ENCODE measurements at places on chromosomes 5 and 9.

- no peak for DNase-seq
Observed at GRCh38 chr9:13446286-13446937, 166.9 kb upstream of the MPDZ start.

DNA sequence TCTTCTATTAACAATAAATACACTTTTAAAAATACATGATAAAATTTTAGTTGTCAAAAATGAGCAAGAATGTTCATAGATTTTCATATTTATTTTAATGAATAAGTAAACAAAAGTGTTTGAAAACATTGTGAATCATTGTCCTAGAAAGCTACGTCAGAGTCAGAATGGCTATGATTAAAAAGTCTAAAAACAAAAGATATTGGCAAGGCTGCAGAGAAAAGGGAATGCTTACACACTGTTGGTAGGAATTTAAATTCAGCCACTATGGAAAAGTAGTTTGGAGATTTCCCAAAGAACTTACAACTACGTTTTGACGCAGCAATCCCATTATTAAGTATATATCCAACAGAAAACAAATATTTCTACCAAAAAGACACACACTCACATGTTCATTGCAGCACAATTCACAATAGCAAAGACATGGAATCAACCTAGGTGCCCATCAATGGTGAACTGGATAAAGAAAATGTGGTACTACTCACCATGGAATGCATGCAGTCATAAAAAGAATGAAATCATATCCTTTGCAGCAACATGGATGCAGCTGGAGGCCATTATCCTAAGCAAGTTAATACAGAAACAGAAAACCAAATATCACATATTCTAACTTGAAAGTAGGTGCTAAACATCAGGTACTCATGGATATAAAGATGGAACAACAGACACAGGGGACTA lies 49.2 kb upstream of the FBXL17 start:
- no peak for DNase-seq

- no peak for DNase-seq
Observed at GRCh38 chr5:53002491-53002890, 13.3 kb downstream of the ITGA2 start.

- DNase-seq: no peak
Observed at GRCh38 chr5:172160506-172160905, 27.5 kb downstream of the STK10 start.

DNA sequence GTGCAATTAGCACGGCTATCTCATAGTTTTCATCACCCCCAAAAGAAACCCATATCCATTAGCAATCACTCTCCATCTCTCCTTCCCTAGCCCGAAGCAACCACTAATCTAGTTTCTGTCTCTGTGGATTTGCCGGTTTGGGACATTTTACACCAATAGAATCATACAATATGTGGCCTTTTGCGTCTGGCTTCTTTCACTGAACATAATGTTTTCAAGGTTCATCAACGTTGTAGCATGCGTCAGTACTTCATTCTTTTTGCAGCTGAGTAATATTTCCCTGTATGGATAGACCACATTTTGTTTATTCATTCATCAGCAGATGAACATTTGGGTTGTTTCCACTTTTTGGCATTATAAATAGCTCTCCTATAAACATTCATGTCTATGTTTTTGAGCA lies 75.4 kb upstream of the TBC1D2 start:
- no peak for DNase-seq

DNA sequence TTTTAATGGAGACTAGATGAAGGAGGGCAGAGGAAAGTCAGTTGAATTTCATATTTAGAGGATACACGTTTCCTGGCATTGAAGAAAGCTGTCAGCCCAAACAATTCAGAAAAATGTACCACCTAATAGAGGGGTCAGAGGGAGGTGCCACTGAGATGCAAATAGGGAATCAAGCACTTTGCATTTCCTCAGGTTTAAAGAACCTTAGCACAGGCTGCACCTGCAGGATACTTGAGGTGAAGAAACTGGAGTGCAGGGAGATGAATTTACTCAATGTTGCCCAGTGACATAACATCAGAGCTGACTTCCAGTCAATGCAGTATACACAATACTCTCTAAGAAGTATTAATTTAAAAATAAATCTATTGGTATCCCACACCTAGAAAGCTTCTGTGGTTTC lies 67.0 kb upstream of the MAST4 start:
- no peak for DNase-seq

DNA sequence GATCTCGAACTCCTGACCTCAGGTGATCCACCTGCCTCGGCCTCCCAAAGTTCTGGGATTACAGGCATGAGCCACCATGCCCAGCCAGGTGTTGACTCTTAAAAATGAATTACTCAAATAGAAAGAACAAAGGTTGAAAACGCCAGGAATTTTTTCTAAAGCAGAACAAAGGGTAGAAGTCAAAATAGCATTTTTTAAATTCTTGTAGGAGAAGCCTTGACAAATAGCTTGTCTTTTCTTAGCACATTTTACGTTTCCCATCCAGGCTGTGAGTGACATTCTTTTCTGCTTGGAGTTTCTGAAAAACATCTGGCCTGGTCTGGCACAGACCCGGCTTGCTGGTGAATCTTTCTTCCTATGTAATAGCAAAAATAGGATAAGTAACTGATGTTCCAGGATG lies 169.4 kb upstream of the ZNF462 start:
- no peak for DNase-seq

DNA sequence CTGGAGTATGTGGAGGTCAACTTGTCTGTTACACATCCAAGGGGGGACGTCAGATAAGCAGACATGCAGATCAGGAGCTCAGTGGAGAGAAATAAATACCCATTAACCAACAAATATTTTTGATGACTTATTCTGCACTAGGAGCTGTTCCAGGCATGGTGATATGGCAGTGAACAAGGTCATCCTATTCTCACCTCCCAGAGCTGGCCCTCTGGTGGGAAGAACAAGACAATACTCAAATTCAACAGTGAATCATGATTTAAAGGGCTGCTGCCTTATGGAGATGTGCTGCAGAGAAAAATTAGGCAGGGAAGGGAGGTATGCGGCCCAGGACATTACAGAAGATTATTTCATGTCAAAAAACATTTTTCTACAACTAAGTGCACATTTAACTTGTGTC lies 36.5 kb downstream of the SYK start:
- no peak for DNase-seq

DNA sequence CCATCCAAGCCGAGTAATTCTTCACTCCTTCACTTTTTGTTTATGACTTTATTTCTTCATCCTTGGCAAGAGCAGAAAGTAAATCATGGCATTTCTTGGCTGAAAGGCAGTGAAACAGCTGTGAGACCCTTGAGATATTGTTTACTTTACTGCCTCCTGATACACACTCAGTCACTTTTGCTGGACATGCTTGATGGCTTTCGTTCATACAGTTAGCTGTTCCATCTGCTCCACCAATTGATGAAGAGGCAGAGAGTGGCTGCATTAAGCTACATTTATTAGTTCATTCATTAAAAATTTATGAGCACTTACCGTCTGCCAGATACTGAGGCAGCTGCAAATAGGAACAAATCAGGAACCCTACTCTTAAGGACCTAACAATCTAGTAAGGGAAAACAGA lies 184.4 kb upstream of the OR13F1 start:
- DNase-seq: no peak

DNA sequence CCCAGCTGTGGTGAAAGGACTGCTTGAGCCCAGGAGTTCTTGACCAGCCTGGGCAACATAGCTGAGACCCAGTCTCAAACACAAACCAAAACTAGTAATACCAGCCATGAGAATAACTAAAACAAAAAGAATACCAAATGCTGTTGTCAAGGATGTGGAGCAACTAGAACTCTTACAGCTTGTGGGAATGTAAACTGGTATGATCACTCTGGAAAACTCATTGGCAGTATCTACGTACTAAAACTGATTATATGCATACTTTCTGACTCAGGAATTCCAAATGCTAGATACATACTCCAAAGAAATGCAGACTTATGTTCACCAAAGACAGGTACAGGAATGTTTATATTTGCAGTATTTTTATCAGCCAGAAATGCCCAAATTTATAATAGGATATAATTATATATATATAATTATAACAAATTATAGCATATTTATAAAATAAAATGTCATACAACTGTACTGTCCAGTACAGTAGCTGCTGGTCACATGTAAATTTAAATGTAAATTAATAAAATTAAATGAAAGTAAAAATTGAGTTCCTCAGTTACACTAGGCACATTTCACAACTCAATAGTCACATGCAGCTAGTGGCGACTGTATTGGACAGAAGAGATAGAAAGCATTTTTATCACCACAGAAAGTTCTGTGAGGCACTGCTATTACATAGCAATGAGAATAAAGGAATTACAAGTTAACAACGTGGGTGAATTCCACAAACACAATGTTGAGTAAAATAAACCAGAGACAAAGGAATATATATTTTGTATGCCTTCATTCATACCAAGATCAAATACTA lies 118.5 kb downstream of the GNAQ start:
- no peak for DNase-seq

- no peak for DNase-seq
Observed at GRCh38 chr9:103458826-103459225, 463.7 kb downstream of the CYLC2 start.

GRCh38 chr9:28503573-28503972 lies 930.3 kb upstream of the C9orf72 start:
- no peak for DNase-seq

GRCh38 chr9:89278551-89278950 lies 32.4 kb upstream of the CKS2 start:
- no peak for DNase-seq

DNA sequence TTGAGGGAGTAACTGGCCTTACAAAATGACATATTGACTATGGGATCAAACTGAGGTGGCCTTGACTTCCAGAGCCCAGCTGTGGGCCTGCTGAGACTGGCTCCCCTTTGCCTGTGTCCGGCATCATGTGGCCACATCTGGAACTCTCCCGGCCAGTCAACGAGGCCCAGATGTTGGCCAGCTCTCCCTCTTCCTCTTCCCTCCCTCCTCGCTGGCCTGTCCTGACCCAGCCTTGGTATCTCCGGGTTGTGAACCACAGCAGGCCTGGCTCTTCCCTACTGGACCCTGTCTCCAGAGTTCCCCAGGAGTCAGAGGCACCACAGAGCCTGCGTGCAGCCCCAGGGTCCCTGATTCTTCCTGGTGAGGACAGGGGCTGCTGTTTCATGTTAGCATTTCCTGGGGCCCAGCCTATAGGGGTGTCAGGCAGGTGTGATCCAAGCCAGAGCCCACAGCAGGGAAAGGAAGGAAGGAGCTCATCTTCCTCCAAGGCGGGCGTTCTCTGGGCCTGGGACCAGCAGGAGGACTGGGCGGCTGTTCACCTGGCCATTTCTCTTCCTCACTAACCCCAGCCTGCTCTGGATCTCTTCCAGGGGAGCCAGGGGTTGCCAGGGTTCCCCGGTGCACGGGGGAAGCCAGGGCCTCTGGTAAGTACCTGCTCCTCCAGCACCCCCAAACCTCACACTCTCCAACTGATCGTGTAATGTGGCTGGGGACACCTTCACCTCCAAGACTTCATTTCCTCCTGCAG lies 81.2 kb downstream of the COL27A1 start:
- DNase-seq: no peak

- DNase-seq: no peak
Observed at GRCh38 chr5:143678148-143678905, 133.6 kb upstream of the HMHB1 start.

DNA sequence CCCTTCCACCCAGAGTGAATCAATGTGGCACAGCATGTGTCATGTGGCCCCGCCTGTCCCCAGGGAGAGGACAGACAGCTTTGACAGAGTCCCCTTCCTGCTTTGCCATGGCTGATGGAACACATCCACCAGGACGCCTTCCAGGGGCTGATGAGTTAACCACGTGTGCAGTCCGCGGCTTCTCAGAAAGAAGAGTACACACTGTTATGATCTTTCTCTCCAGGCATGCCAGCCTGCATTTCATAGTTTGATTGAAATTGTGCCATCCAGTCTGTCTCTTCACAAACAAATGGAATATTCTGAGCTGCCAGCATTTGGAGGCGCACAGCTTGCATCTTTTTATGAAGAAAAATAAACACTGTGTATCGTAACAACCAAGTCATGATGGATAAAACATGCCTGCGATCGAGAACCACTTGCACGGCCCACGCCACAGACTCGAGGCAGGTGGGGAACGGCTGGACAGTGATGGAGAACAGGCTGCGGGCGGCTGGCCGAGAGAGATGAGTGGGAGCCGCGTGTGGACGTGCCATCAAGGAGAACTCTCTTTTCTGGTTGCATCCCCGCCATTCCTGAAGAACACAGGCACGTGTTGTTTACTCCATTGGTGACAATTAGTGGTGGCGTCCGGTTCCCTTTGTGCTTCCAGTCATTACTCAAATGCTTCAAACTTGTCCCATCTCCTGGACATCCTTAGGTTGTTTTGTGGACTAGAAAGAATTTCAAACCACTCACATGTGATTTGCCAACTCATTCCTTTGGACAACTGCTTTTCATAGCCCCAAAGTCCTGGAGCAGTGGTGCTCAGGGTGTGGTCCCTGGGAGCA lies 220.2 kb downstream of the AGTPBP1 start:
- DNase-seq: no peak

GRCh38 chr5:129853588-129853987 lies 50.7 kb upstream of the CHSY3 start:
- no peak for DNase-seq

- DNase-seq: no peak
Observed at GRCh38 chr9:124632077-124632621, 125.0 kb upstream of the NR5A1 start.

GRCh38 chr5:6732634-6733410 lies 19.6 kb downstream of the TENT4A start:
- DNase-seq: no peak

GRCh38 chr5:149567226-149567625 lies 14.1 kb upstream of the ARHGEF37 start:
- no peak for DNase-seq

DNA sequence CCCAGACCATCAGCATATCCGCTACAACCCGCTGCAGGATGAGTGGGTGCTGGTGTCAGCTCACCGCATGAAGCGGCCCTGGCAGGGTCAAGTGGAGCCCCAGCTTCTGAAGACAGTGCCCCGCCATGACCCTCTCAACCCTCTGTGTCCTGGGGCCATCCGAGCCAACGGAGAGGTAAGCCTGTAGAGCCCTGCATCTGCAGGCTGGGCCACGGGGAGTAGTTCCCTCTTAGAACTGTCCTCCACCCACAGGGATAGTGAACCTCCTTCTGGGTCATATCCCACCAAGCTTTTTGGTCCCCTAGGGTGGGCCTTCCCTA lies 569 bp downstream of the GALT start:
- no peak for DNase-seq

GRCh38 chr9:3628239-3628638 lies 102.4 kb upstream of the RFX3 start:
- no peak for DNase-seq

DNA sequence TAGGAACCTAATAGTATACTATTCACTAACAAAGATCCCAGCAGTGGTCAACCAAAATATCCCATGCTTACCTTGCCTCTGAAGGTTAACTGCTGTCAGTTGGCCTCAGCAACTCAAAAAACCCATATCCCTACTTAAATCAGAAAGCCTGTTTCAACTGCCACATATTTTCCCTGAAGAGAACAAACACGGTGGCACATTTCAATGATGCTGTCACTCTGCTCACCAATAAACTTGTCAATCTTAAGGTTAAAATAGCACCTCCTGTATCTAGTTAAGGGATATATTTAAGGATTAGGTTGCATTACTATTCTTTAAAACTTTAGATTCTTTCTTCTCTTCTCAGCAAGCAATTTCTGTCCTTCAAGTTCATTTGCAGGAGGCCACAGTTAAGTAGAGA lies 986.9 kb downstream of the CDH18 start:
- DNase-seq: no peak

All from stimulated activated CD8-positive, alpha-beta memory T cell treated with anti-CD3 and anti-CD28 coated beads, Interleukin-4, amount 100 ng/mL, for 48 hours (primary cell).